Hair follicle dermal papilla cell (primary cell): ENCODE measurements at places on chromosomes 16 and 17. TPM values are rescaled to one million over a fixed set of nuclear protein-coding genes. Genes with fewer than 3 reads are reported as not detected.

Gene OR1A1
- not detected in 2 replicates for total RNA-seq

Gene TBC1D3C
- total RNA-seq, result 1.3 TPM in 1 of 2 replicates, not detected in the other

Gene FCSK
- total RNA-seq, result 9.7 and 10.3 TPM in 2 replicates

Gene CTRB2
- not detected in 2 replicates for total RNA-seq

Gene ZNF768
- total RNA-seq, result 31.5 and 32.9 TPM in 2 replicates

Gene HAPSTR1
- total RNA-seq, result 82.6 and 107 TPM in 2 replicates

Gene C17orf107
- 4.4 and 5.8 TPM in 2 replicates for total RNA-seq

Gene METTL2A
- total RNA-seq, result 18.8 and 19.6 TPM in 2 replicates

Gene CD300H
- not detected in 2 replicates for total RNA-seq

Gene PIPOX
- total RNA-seq, result 2.6 and 3.4 TPM in 2 replicates

Gene SOX9
- 1.3 and 1.8 TPM in 2 replicates for total RNA-seq

Gene MT4
- total RNA-seq, result not detected in 2 replicates

Gene OMG
- total RNA-seq, result 0.49 TPM in 1 of 2 replicates, not detected in the other

Gene ENGASE
- total RNA-seq, result 11.8 and 15.4 TPM in 2 replicates

Gene C16orf86
- 5.8 and 12.5 TPM in 2 replicates for total RNA-seq
